ENCODE measurements at places on chromosomes 13 and 19.

DNA sequence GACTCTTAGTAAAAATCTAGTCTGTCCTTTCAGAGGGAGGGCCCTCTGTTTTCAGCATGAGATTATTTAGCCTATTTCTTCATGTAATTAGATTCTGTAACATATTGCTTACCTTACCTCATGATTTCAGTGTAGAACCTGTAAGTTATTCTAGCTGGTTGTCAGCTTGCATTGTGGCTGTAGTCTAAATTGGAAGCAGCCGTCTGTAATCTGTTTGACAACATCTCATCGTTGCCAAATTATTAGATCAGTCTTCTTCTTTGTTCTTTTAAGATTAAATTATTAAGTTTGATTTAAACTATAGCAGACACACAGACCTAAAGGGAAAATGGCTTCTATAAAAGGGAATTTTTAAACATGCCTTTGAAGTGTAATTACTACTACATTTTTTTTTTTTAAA lies 34.8 kb downstream of the SLAIN1 start:
- DNase-seq, result no peak

DNA sequence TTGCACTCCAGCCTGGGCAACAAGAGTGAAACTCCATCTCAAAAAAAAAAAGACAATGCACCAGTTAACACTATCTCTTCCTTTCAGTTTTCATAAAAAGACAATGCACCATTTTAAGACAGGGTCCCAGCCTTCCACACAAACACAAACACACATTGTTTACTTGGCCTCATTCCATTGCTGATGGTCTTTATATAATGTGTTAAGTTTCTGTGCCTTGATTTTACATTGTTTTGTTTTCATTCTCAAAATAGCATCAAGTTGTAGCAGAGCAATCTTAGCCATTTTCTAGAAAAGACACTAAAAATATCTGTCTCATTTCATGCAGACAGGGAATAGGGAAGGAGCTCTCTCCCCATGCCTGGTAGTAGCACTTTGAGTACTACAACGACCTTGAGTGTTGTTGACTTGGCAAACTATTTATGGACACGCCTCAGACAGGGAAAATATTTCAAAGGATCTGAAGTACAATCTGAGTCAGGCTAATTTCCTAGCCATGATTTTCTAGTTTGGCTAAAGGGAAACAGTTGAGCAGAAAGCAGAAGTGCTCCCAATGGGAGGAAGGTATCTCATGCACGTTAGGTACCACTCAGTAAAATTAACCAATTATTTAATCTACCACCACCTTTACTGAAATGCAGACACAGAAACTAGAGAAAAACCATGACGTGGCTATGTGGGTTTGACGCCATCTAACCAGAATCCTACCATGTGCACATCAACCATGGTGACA lies 120.6 kb downstream of the ABCC4 start:
- no peak for DNase-seq

GRCh38 chr13:110499621-110500281 lies 61.8 kb downstream of the RAB20 start:
- DNase-seq, result no peak

DNA sequence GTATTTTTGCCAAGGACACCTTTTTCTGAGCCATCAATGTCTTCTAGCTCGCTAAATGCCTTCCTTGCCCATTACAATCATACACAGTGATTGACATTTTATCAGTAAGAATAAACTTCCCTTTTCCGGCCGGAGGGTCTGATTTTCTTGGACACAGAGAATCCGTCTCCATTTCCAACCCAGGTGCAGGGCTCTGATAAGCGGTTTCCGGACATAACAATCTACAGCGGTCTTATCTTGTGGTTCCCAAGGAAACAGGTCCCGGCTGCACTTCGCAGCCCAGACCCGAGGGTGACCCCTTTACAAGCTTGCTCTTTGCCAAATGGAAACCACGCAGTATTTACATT lies 5.1 kb upstream of the ZNF77 start:
- DNase-seq, result no peak

GRCh38 chr13:67147342-67148133 lies 82.6 kb downstream of the PCDH9 start:
- no peak for DNase-seq

DNA sequence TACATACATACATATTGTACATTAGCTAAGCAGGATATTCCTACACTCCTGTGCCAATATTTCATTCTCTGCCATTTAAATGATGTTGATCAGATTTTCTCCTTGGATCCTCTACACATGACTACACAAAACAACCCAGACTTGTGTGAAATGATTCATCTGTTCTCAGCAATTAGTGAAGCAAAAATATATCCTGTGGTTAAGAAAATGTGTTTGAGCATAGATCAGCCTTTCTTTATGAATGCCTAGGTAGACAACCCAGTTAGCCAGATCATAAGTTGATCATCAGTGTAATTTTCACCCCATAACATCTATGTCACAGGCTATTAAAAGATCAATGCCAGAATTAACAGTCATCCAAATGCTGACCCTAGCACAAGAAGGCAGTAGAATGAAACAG lies 275.2 kb upstream of the EDNRB start:
- no peak for DNase-seq

GRCh38 chr19:35462476-35462953 lies 14.5 kb downstream of the FFAR2 start:
- no peak for DNase-seq

GRCh38 chr19:16604615-16605014 lies 23.4 kb downstream of the MED26 start:
- DNase-seq, result no peak

DNA sequence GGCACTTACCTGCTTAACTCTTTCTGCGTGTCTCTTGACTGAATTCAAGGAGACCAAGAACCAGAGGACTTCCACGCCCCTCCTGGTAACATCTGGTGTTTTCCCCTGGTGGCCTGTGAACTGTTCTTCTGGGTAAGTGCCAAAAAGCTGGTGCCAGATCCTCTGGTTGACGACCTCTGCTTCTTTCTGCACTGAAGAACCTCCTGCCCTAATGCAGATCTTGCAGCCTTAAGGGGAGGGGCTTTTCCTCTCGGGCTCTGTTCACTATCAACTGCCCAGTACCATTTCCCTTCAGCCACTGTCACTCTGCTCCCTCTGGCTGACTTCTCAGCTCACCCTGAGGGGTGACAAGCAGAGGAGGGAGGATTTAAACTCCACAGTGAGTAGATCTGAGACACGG lies 6.1 kb upstream of the ERVV-1 start:
- DNase-seq, result no peak

DNA sequence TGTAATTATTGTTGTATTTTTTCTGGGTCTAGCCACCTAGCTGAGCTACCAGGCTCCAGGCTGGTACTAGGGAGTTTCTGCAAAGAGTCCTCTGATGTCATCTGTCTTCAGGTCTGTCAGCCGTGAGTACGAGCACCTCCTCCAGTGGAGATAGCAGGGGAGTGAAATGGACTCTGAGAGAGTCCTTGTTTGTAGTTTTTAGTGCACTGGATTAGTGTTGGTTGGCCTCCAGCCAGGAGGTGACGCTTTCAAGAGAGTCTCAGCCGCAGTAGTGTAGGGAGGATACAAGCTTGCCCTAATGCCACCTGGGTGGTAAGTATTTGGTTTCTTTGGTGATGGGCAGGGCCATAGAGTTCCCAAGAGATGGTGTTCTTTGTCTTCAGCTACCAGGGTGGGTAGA lies 384.8 kb downstream of the SLC7A1 start:
- DNase-seq, result no peak

DNA sequence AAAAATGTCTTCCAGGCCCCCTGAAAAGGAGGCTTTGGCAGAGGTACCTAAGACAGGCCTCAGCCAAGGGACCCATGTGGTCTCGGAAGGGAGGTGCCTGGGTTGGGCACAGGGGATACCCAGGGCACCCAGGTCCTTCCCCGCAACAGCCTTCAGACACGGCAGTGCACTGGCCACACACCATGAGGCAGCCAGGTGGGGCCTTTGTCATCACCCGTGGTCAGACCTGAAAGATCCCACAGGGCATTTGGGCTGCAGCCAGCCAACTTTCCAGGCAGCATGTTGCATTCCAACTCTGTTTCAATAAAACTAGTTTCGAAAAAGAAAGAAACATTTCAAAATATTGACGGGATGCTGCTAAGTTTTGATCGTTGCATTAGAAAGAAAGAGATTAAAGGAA lies 4.7 kb upstream of the TUBGCP3 start:
- no peak for DNase-seq

DNA sequence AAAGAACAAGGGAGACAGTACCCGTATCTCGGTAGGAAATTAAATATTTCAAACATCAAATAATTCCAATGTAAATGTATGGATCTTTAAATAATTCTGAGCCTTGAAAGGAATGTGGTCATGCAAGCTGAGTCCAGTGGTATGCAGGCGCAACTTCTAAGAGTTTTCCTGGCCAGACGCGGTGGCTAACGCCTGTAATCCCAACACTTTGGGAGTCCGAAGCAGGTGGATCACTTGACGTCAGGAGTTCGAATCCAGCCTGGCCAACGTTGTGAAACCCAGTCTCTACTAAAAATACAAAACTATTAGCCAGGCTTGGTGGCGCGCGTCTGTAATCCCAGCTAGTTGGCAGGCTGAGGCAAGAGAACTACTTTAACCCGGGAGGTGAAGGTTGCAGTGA lies 1.1 kb upstream of the ZNF845 start:
- no peak for DNase-seq

GRCh38 chr19:44960906-44961728 lies 5.9 kb downstream of the CLPTM1 start:
- DNase-seq, result no peak

DNA sequence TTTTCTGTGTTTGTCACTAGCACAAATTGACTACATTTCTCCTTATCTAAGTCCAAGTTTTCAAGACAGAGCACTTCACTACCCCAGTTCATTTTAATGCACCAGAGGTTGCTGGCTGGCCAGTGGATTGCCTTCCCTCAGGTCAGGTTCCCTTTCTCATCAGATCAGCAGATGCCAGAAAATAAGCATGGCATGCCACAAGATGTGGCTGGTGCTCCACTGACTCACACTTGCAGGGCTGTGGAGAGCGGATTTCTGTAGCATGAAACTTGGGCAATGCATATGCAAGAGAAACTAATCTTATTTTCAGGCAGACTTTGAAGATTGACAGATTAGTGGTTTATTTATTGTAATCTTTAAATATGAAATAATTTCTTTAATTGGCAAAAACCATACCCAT lies 79.5 kb downstream of the RUBCNL start:
- no peak for DNase-seq

GRCh38 chr13:108702171-108702570 lies 72.8 kb downstream of the MYO16 start:
- no peak for DNase-seq

DNA sequence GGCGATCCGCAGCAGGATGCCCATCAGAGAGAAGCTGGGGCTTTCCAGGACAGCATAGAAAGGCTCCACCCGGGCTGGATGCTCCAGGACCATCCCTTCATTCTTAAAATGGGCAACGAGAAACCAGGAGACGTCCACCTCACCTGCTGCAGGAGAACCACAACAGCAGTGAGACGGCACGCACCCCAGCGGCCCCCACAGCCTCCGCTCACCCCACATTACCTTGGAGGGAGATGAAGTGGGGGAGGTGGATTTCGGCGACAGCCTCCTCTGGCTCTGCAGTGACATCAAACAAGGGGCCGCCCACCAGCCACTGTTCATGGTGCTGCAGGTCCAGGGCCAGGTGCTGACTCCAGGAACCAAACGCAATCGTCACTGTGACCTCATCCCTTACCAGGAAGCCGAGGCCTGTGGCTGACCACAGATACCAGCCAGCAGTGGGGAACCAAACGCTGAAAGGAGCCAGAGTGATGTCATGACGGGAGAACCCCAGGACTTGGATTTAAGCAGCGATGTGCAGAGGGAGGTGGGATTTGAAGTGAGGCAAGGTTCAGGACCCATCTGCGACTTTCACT lies 25.1 kb downstream of the CARD8 start:
- DNase-seq, result no peak

GRCh38 chr13:51156648-51157047 lies 45.6 kb upstream of the C13orf42 start:
- no peak for DNase-seq

- DNase-seq, result no peak
These were observed 10.4 kb downstream of the ZNF93 start for GRCh38 chr19:19911150-19911549.

GRCh38 chr13:49560270-49561061 lies 24.9 kb downstream of the RCBTB1 start:
- DNase-seq, result no peak

DNA sequence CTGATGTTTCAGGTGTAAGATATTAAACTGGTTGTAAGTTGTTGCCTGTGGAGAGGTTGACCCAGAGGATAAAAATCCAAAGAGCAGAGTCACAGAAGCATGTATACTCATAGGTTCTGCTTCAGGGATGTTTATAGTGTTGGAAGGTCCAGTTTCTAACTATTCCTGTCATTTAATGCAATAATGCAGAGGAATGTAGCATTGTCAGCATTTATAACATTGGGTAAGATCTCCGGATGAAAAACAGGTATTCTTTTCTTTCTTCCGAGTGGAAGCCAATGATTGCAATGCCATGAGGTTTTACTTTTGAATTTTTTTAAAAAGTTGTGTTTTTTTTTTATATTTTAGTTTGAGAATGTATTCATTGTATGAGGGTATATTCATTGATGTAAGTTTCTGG lies 771.0 kb downstream of the PCDH9 start:
- DNase-seq, result no peak

- DNase-seq, result no peak
These were observed 104.4 kb downstream of the SIPA1L3 start for GRCh38 chr19:38011426-38011825.

- peak; percentile 1 for DNase-seq
These were observed 1.5 kb downstream of the ABHD17A start for GRCh38 chr19:1883784-1884183.

GRCh38 chr19:39924952-39925351 lies 9.5 kb downstream of the FCGBP start:
- DNase-seq, result no peak

Data from cerebellum (tissue), 4 donors.